ENCODE measurements at places on chromosomes 7 and 10.

- DNase-seq, result no peak
Measured at GRCh38 chr7:70017357-70017756, 419.1 kb downstream of the AUTS2 start.

DNA sequence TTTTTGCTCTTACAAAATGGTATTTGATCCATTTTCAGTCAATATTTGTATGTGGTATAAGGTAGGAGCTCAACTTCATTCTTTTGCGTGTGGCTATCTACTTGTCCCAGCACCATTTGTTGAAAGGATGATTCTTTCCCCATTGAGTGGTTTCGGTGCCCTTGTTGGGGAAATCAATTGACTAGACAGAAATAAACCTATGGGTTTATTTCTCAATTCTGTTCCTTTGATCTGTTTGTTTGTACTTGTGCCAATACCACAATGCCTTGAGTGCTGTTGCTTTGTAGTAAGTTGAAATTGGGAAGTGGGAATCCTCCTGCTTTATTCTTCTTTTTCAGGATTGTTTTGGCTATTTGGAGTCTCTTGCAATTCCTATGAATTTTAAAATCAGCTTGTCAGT, 41.0 kb downstream of the SNX10 start:
- DNase-seq, result no peak

DNA sequence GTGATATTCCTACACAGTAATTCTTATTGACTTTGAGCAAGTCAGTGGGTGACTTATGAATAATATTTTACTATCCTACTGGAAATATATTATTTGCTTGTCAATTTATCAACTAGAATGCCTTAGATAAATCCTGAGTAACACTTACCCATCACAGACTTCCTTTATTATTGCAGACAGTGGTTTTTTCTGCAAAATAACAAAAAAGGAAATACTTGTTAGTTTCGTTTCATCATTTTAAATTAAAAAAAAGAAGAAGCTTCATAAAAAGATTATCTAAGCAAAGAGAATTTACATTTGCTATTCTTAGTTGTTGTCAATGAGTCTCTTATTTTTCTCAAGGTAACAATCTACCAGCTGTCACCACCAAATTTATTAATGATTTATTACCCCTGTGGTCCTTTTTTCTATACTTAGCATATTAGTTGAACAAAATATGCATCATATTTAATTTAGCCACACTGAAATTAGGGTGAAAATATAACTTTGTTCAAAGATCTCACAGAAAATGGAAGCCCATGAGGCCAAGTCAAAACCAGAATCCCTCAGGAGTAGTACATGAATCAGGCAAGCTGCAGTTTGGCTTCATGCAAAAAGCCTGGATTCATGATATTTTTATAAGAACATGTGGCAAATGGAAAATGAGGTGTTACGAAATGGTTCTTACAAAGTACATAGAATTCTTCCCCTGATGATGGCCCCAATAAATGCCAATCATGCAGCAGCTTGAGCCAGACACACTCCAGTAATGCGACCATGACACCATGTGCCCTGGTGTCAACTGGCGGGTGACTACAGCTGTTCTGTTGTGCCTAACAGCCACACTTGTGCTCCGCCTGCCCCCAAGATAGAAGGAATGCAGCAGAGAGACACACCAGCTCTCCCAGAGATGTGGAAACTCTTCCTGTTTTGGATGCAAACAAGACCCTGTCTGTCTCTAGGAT, 132.6 kb downstream of the ELMO1 start:
- DNase-seq, result no peak

- no peak for DNase-seq
Measured at GRCh38 chr10:69326692-69327091, 48.4 kb downstream of the HK1 start.

- DNase-seq, result no peak
Measured at GRCh38 chr10:126270111-126270510, 118.2 kb downstream of the ADAM12 start.

DNA sequence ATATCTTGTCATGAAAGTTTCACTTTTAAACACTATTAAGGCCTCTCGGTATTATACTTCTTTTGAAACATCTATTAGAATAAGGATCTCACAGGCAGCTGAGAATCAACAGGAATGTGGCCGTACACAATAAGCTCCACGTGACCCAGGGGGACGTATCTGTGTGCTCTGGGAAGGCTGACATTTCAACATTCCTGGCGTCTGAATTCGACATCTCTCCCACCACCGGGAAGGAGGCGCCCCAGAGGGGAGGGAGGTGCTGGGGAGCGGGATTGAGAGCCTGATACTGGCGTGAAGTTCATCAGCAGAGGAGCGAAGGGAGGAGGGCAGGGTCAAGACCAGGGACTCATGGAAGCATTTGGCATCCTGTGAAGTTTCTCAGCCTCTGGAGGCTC, 401.3 kb downstream of the DNAJB6 start:
- DNase-seq, result no peak

DNA sequence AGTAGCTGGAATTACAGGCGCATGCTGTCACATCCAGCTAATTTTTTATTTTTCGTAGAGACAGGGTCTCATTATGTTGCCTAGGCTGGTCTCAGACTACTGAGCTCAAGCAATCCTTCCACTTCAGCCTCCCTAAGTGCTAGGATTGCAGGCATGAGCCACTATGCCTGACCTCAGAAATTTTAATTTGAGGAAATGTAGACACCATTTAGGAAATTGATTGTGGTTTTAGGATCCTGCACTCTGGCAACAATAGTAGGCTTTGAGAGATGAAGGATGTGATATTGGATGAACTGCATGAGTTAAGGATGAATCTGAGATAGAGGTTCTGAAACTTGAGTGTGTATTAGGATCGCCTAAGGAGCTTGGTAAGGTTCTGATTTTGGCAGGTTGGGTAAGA, 66.5 kb downstream of the PPP1R9A start:
- no peak for DNase-seq

DNA sequence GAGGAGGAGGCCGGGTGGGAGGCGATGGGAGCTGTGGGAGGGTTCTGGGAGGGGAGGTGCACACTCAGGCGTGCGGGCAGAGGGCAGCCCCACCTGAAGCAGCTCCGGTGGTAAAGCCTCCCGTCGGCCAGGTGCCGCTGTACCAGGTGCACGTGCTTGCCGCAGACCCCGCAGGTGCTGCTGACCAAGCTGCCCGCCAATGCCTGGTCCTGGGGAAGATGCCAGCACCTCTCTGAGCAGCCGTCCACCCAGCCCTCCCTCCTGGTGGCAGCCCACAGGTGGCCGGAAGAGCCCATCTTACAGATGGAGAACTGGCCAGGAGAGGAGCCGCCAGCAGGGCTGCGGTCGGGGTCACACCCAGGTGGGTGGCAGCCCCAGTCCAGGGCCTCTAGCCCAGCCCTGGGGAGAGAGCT, 12.6 kb downstream of the MICALL2 start:
- DNase-seq, result no peak

- DNase-seq, result no peak
Measured at GRCh38 chr10:14583252-14583651, 191.4 kb downstream of the FAM107B start.

GRCh38 chr7:76409537-76409936, at the start of gene SSC4D:
SSC4D (minus strand) TSS chr7:76409697; CDS start chr7:76404439, 5,258 bp downstream.
- DNase-seq, result no peak

- DNase-seq, result no peak
Measured at GRCh38 chr10:11450427-11450826, 161.0 kb downstream of the USP6NL start.

DNA sequence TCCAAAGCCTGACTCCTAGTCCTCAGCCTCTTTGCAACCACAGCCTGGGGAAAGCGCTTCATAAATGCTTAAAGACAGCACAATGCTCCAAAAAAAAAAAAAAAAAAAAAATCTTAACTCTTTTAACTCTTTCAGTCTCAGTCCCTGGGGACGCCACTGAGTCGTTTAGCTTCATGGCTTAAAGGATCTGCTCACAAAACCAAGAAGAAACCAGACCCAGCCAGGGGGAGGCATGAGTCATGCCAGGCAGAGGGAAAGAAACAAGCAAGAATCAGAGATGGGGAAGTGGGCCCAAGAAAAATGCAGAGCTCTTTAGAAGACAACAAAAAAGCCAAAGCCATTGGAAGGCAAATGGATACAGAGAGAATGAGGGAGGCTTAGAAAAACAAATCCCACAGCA, 32.5 kb upstream of the DOCK1 start:
- DNase-seq, result no peak

- DNase-seq, result no peak
Measured at GRCh38 chr7:23242321-23242720, 4.3 kb upstream of the GPNMB start.

GRCh38 chr10:125611756-125612155, 71.2 kb downstream of the TEX36 start:
- no peak for DNase-seq

DNA sequence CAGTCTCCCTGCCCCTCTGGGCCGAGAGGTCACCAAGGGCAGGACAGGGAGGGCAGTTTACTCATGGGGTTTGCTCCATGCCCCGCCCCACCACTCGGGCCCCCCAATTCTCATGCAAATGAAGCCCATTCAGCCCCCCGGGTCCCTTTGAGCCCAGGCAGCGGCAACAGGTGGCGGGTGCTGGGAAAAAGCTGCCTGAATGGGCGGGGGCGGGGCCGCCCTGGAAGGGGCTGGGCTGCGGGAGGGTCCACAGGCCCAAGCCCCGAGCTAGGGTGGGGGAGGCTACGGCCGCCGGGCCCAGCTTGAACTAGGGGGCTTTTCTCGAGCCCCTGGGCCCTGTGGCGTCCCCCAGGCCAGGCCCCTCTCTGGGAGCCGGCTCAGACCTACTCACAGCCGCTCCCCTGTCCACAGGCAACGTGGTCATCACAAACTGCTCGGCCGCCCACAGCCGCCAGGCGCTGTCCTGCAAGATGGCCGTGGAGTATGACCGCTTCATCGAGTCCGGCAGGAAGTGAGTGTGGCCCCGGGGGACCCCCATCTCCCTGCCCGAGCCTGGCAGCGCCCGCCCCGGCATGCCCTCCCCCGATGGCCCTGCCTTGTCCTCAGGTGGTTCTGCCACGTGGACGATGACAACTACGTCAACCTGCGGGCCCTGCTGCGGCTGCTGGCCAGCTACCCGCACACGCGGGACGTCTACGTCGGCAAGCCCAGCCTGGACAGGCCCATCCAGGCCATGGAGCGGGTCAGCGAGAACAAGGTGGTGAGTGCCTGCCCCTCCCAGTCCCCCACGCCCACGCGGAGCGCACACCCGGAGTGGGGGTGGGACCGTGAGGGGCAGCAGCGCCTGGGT, 5.5 kb downstream of the LFNG start:
- DNase-seq, result no peak

DNA sequence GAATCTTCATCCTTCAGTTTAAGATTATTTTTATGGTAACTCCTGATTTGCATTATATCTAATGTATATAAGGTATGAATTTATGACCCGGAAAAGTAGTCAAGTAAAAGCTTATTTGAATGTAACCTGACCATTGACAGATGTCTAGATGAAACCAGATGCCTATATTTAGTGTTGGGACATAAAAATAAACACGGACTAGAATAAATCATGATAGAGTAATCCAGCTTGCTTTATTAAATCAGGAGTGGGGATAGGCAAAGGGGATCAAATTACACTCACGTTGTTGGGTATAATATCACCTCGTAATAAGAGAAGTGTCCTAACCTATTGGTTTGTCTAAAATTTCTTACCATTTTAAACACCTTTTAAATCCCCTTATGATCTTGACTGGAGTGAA, 244.6 kb downstream of the AGMO start:
- no peak for DNase-seq

GRCh38 chr10:109977382-109977806, 30.4 kb upstream of the ADD3 start:
- DNase-seq, result no peak

- DNase-seq, result no peak
Measured at GRCh38 chr7:124403587-124403986, 362.0 kb downstream of the GPR37 start.

Data from NCI-H1048 (cell line).